Left lobe of liver (tissue), 2 donors: ENCODE measurements at places on chromosomes 12 and 14.

GRCh38 chr12:49762468-49762847 is 21.1 kb downstream of the TMBIM6 start:
- no peak for DNase-seq

GRCh38 chr14:89479802-89480201 is 62.8 kb upstream of the FOXN3 start:
- no peak for DNase-seq

GRCh38 chr12:80415466-80415865 is 28.6 kb upstream of the PTPRQ start:
- DNase-seq = no peak

DNA sequence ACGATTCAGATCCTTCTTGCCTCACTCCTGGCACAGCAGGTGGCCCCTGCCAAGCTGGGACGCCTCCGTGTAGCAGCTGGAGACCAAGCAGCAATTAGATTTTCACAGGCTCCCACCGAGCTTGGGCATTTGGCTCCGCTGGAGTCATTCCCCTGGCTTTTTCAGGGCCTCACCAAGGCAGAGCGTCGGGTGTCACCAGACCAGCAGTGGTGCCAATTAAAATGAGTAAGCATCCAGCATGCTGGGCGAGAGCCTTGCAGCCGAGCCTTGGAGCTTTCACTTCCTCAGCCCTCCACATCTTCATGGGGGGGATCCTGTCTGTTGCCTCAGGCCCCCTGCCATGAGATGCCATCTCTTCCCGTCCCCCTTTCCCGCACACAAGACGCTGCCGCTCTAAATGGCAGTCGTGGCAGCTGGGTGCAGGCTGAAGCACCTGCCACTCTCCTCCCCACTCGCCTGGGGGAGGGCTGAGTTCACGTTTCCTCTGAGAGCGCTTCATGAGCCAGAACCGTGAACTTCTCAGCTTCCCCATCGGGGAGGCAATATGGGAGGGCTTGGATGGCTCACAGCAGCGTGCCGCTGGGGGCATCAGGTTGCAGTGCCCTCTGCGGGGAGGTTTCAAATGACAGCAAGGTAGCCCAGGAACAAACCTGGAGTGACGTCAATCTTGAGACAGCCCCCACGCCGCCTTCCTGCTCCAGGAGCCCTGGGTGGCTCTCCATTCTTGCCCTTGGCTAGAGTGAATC is 11.7 kb downstream of the TPCN1 start:
- no peak for DNase-seq

DNA sequence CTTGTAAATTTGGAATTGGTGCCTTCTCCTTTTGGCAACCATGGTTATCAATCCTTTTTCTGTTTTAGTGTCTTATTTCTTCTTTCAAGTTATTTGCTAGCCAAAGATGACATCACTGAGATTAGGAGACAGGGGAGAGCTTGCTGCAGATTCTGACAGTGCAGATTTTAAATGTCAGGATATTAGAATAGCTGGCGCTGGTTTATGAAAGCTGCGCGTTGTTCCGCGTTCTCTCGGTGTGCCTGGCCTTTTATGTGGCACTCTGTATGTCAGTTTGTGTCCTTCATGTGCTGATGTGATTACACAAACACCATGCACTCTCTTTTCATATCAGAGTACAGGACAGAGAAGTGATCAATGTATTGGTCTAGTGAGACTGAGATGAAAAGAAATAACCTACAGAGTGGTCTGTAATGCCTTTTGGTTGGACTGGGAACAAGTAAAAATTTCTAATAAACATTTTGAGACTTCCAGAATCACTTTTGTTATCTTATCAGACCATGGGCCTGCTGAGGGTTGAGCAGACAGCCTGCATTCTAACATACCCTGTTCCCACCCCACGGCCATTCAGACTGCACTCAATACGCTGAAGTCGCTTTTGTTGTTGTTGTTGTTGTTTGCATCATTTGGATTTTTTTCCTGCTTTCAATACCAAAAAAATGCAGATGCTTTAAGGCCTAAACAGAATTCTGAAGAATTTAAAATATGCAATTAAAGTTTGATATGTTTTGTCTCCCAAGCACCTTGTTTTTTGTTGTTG is 49.7 kb upstream of the TRAF3 start:
- DNase-seq = no peak

- peak; percentile 51 for DNase-seq
Measured at GRCh38 chr14:50001999-50002925, 109.4 kb downstream of the ARF6 start.
